ENCODE measurements at places on chromosomes 1 and 21. TPM values are rescaled to one million over a fixed set of nuclear protein-coding genes. Genes with fewer than 3 reads are reported as not detected.

Gene CAPN9
- total RNA-seq = not detected

Gene ADORA3
- total RNA-seq = 9.5 TPM

Gene PTGS2
- total RNA-seq = 1.3 TPM

Gene APCS
- total RNA-seq = not detected

Gene MAPKAPK2
- 69.2 TPM for total RNA-seq

Gene PCBP3
- total RNA-seq = 13.8 TPM

Gene TEX38
- total RNA-seq = not detected

GRCh38 chr1:157301477-157302198, 163.4 kb upstream of the ETV3 start:
- no peak for DNase-seq

GRCh38 chr1:17546946-17547670, 7.6 kb downstream of the ARHGEF10L start:
- no peak for DNase-seq

- DNase-seq = no peak
These were observed 19.1 kb downstream of the FMO1 start for GRCh38 chr1:171267391-171267790.

DNA sequence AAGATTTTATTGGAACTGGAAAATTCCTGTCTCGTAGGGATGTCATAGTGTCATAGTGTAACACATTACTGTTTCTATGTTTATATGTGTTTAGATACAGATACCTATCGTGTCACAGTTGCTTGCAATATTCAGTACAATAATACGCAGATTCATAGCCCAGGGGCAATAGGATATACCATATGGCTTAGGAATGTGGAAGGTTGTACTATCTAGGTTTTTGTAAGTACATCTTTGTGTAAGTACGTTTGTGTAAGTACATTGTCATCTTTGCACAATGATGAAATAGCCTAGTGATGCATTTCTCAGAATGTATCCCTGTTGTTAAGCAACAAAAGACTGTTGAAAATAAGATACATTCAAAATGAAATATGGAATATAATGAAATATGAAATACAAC, 68.9 kb downstream of the CAMTA1 start:
- DNase-seq = no peak

- no peak for DNase-seq
These were observed 51.4 kb upstream of the C8B start for GRCh38 chr1:57017200-57017599.

GRCh38 chr1:92365378-92366039, 66.7 kb downstream of the RPAP2 start:
- no peak for DNase-seq

- DNase-seq = no peak
These were observed 26.9 kb downstream of the EDARADD start for GRCh38 chr1:236421022-236421421.

DNA sequence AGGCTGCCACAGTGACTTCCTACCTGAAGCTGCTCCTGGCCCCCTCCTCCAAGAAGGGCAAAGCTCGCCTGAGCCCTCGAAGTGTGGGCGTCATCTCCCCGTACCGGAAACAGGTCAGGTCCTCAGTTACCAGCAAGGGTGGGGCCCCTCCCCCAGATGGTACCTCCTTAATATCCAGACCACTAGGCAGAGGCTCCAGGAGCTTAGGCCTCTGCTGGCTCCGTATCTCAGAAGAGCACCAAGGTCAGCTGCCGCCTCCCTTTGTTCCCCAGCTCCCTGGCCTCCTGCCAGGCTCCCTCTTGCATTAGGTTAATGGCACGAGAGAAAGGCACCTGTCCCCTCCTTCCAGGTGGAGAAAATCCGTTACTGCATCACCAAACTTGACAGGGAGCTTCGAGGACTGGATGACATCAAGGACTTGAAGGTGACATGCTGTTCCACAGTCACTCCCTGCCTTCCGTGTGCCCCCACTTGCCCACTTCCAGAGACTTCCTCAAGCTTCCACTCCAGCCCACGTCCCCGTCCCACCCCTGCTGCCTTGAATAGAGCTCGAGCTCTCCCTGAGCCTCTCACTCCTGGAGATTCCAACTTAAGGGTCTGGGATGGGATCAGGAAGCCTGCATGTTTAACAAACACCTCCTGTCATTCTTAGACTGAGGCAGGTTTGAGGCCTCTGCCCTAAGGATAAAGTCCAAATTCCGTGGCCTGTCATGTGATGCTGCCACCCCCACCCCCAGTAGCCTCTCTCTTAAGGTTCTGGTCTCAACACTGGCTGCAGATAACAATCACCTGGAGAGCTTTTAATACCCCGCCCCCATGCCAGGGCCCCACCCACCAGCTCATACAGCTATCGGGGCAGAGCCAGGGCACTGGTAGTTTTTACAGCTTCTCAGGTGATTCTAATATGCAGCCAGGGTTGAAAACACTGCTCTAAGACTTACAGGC, 8.3 kb downstream of the RHOC start:
- DNase-seq = peak; percentile 65

GRCh38 chr1:201217146-201217545, 26.5 kb downstream of the IGFN1 start:
- DNase-seq = no peak

GRCh38 chr1:154418062-154418921, 13.1 kb downstream of the IL6R start:
- DNase-seq = peak; percentile 71

GRCh38 chr1:75708910-75709309, 15.6 kb upstream of the ACADM start:
- no peak for DNase-seq

- DNase-seq = no peak
These were observed 181.2 kb upstream of the ESRRG start for GRCh38 chr1:216904471-216904870.

GRCh38 chr1:17195731-17196130, 9.2 kb upstream of the PADI1 start:
- DNase-seq = no peak

- no peak for DNase-seq
These were observed 2.1 kb downstream of the SIPA1L2 start for GRCh38 chr1:232627645-232628334.

DNA sequence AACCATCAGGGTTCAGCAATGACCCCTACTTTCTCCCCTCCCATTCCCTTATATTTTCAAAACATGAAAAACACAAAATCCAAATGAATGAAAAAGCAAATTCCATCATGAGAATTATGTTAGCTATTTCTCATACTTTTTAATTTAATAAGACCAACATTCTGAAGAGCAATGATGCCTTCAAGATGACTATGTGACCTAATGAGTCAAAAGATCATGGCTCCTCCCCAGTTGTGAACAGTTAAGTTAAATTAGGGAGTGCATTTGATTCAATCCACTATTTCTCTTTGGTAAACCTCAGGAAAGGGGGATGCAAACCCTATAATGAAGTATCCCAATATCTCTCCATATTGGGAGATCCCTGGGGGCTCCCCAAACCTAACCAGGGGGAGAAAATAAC, 36.5 kb downstream of the PUM1 start:
- no peak for DNase-seq

Data from breast epithelium (tissue), 4 donors.